ENCODE measurements at places on chromosomes 16 and 17.

DNA sequence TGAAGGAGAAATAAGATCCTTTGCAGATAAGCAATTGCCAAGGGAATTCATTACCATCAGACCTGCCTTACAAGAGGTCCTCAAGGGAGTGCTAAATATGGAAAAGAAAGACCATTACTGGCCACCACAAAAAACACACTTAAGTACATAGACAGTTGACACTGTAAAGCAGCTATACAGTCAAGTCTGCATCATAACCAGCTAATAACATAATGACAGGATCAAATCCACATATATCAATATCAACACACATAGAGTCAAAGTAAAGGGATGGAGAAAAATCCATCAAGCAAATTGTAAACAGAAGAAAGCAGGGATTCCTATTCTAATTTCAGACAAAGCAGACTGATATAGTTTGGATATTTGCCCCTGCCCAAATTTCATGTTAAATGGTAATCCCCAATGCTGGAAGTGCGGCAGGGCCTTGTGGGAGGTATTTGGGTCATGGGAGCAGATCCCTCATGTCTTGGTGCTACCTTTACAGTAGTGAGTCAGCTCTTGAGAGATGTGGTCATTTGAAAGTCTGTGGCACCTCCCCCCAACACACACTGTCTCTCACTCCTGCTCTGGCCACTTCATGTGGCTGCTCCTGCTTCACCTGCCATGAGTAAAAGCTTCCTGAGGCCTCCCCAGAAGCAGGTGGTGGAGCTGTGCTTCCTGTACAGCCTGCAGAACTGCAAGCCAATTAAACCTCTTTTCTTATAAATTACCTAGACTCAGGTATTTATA lies 32.8 kb downstream of the TANC2 start:
- DNase-seq: no peak

GRCh38 chr16:50278251-50278650 lies 11.9 kb downstream of the ADCY7 start:
- no peak for DNase-seq

- no peak for DNase-seq
Measured at GRCh38 chr16:3729161-3730112, 12.1 kb upstream of the TRAP1 start.

GRCh38 chr17:61659437-61659836 lies 68.4 kb upstream of the NACA2 start:
- no peak for DNase-seq

GRCh38 chr17:54968988-54969332 lies 395 bp downstream of the STXBP4 start:
- no peak for DNase-seq

DNA sequence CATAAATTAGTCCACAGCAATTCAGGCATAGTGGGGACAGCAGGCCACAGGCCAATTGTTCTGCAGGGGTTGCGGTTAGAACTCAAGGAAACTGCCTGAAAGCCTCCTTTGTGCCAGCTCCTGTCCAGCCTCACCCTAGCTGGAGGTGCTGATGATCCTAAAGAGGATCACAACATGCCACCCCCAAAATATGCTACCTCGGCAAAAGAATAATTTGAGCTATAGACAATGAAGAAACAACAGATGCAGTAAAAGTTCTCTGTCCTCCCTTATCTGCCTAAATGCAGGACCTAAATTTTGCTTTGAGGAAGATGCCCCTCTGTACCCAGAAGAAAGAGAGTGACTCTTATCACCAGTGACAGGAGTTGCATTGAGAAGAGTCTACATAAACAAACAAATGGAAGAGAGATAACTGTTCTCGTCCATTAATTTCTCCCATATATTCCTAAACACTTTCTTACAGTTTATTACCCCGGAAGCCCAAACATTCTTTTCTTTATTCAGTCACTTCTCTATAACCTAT lies 14.7 kb downstream of the ALOX15 start:
- no peak for DNase-seq

DNA sequence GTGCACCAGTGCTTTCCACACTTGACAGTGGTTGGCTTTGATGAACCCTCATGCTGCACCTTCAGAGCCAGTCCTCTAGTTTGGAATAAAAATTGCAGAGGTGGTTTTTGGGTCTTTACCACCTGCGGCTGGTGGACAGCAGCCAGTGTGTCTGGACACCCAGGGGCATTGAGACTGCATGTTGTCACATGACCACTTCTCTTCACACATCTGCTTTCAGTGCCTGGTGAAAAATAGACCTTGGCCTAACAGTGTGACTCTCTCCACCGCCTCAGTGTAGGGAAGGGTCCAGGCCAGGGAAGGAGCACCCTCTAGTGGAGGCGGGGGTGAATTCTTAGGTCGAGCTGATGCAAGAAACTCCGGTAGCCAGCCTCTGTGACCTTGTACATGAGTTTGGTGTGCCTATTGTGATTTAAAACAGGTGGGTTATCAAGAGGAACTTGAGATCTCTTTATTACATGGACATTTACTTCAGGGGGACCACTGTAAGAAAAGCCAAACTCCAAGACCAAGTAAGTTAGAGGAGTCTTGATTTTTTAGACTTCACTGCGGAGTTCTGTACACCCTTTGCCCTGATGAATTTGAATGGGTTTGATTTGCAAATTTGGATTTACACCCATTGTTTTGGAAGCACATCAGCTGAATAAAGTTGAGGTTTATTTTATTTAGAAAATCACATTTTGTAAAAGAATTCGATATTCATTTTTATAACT lies 17.9 kb downstream of the GOSR2 start:
- DNase-seq: peak; percentile 59

DNA sequence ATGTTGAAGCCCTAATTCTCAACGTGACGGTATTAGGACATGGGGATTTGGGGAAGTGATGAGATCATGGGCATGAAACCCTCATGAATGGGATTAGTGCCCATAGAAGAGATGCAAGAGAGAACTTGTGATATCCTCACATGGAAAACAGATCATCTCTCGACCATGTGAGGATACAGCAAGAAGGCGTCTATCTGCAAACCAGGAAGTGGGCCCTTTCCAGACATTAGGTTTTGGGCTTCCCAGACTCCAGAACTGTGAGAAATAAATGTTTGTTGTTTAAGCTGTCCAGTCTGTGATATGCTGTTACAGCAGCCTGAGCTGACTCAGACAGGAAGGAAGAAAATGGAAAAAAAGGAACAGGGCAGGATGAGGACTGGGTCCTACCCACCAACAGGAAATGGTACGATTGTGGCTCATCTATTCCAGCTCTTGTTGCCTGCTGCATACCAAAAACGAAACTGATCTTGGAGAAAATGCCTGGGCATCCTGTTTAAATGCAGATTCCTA lies 21.9 kb upstream of the SSTR2 start:
- DNase-seq: no peak

DNA sequence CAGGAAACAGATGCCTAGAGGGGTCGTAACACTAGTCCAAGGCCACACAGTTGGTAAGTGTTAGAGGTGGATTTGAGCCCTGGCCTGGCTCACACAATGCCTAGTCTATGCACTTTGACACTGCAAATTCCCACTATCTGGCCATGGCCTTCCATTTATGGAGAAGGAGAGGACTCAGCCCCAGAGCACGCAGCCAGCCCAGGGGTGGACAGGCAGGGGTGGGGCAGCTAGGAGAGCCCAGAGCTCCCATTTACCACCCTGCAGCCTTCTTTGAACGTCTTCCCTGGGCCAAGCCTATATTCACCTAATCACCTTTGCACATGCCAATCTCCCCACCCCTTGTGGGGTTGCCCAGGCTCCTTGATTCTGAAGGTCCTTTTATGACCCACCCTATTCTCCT lies 81.2 kb downstream of the DYNLRB2 start:
- no peak for DNase-seq

- no peak for DNase-seq
Measured at GRCh38 chr16:66175058-66175457, 191.4 kb upstream of the CDH5 start.

DNA sequence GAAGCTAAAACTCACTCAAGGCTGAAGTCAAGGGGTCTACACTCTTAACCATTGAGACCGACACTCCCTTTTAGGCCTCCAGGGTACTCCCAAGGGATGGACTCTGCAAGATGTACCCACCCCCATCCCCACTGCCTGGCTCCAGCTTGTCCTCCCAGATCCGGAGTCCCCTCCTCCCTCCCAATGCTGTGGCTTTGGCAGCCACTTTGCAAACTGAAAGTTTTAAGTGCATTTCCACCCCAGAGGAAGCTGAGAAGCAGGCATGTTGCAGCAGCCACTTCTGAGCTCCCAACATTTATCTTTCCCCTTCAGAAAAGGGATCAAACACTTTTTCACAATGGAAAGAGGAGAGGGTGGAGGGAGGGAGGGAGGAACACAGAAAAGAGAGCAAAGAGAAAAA lies 115.2 kb downstream of the COPRS start:
- no peak for DNase-seq

DNA sequence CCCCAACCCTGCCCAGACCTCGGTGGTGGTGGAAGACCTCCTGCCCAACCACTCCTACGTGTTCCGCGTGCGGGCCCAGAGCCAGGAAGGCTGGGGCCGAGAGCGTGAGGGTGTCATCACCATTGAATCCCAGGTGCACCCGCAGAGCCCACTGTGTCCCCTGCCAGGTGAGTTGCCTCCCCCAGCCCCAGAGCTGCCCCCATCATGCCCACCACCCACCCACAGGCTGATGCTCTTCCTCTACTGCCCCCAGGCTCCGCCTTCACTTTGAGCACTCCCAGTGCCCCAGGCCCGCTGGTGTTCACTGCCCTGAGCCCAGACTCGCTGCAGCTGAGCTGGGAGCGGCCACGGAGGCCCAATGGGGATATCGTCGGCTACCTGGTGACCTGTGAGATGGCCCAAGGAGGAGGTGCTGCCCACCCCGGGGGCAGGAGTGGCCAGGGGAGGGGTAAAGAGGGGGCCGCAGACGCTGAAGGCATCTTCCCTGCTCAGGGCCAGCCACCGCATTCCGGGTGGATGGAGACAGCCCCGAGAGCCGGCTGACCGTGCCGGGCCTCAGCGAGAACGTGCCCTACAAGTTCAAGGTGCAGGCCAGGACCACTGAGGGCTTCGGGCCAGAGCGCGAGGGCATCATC lies 8.4 kb downstream of the GALK1 start:
- DNase-seq: no peak

- no peak for DNase-seq
Measured at GRCh38 chr16:74153773-74154172, 142.8 kb upstream of the PSMD7 start.

- no peak for DNase-seq
Measured at GRCh38 chr17:56978441-56979090, 635 bp downstream of the SCPEP1 start.

Data from activated CD4-positive, CD25-positive, alpha-beta regulatory T cell treated with anti-CD3 and anti-CD28 coated beads, Interleukin-2, amount 50 U/mL, for 72 hours (primary cell).